ENCODE measurements at places on chromosomes 12 and 14. TPM values are rescaled to one million over a fixed set of nuclear protein-coding genes. Genes with fewer than 3 reads are reported as not detected.

GRCh38 chr12:132151145-132151765 lies 7.0 kb downstream of the NOC4L start:
- no peak overlapping the region for H3K4me3 ChIP-seq
- DNase-seq: no peak
- H3K27ac ChIP-seq: no peak overlapping the region

DNA sequence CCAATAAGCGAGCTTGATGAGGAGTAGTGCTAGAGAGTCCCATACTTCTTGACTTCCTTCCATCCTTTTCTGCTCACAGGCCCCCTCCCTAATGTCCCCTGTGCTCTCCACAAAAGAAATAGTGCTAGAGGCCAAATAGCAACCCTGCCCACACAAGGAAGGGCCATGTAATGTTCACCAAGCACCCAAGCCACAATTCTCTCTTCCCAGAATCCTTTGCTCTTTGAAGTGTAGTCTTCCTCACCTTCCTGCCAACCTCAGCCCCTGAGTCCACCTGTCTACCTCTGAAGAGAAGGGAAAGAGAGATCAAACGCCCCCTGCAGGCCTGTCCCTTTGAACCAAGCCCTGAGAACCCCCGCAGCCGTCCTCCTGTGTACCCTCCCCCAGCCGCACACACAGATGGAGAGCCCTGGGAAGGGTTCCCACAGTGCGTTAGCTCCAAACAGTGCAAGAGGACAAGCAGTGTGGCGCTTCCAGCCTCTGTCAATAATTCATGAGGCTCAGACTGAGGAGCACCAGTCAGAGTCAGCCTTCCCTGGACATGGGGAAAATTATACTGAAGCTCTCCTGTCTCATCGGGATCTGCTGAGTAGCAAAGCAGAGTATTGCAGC lies 1.9 kb upstream of the DHRS4 start:
- H3K4me1 ChIP-seq: peaks cover 25% of the 10 kb centered on the region
- H3K27me3 ChIP-seq: no peaks in the 10 kb centered on the region
- no peak overlapping the region for H3K27ac ChIP-seq
- peaks cover 4% of the 10 kb centered on the region for H3K36me3 ChIP-seq

DNA sequence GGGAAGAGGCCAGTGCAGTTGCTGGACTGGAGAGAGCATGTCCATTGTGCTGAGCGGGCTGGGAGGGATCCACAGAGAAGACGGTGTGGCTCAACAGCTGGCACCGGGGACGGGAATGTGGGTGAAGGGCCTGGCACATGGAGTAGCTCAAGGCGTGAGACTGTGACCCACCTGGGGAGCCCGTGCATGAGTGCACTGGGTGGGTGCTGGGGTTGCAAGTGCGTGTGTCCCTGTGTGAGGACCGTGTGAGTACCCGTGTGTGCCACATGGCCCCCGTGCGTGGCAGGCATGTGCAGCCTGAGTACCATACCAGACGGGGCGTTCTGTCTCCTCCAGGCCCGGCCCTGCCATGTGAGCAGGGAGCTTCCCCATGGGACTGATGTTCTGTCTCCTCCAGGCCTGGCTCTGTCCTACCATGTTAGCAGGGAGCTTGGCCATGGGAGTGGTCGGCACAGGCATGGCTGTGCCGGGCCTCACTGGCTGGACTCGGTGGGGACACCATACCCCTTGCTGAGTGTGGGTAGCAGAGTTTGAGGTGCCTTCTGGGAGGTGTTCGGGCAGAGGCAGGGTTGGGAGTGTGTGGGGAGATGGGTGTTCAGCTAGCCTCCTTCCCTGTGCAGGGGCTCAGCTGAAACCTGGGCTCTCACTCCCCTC lies 234.4 kb downstream of the TMEM121 start:
- H3K4me3 ChIP-seq: no peak overlapping the region
- DNase-seq: no peak
- H3K27ac ChIP-seq: no peak overlapping the region
- H3K36me3 ChIP-seq: no peaks in the 10 kb centered on the region

- no peak for DNase-seq
- H3K27ac ChIP-seq: no peak overlapping the region
- H3K4me3 ChIP-seq: no peak overlapping the region
- no peaks in the 10 kb centered on the region for H3K4me1 ChIP-seq
Measured at GRCh38 chr14:77985211-77985615, 185.0 kb upstream of the NRXN3 start.

Gene COQ6
- 37.1 TPM for total RNA-seq

Gene PTPRR
- not detected for total RNA-seq

Gene EID3
- 14.3 TPM for total RNA-seq

GRCh38 chr12:72433298-72433697 lies 161.1 kb downstream of the TRHDE start:
- H3K36me3 ChIP-seq: no peaks in the 10 kb centered on the region
- H3K4me1 ChIP-seq: no peaks in the 10 kb centered on the region

DNA sequence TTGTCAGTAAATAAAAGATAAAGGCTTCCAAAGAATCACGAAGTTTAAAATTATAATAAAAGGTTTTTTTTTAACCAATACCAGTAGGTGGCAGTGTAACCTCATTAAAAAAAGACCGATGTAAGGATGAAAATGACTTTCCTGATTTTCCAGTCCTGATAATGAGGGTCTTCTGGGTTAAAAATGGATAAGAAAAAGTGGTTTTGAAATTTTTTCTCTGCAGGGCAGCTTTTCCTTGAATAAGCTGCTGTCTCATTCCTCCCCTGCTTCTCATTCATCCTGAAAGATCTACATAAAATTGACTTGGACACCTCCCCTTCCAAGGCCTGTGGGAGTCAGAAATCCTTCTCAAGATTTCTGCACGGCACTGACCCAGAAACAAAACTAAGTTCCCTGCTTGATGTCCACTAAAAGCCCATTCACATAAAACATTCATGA lies 58.9 kb upstream of the FBXO33 start:
- no peak for DNase-seq
- no peak overlapping the region for H3K27ac ChIP-seq
- no peaks in the 10 kb centered on the region for H3K27me3 ChIP-seq
- no peaks in the 10 kb centered on the region for H3K4me1 ChIP-seq

Gene HRK
- total RNA-seq: not detected

- no peaks in the 10 kb centered on the region for H3K4me1 ChIP-seq
- no peak overlapping the region for H3K4me3 ChIP-seq
- H3K27ac ChIP-seq: no peak overlapping the region
Measured at GRCh38 chr12:41903014-41903708, 241.5 kb downstream of the GXYLT1 start.

DNA sequence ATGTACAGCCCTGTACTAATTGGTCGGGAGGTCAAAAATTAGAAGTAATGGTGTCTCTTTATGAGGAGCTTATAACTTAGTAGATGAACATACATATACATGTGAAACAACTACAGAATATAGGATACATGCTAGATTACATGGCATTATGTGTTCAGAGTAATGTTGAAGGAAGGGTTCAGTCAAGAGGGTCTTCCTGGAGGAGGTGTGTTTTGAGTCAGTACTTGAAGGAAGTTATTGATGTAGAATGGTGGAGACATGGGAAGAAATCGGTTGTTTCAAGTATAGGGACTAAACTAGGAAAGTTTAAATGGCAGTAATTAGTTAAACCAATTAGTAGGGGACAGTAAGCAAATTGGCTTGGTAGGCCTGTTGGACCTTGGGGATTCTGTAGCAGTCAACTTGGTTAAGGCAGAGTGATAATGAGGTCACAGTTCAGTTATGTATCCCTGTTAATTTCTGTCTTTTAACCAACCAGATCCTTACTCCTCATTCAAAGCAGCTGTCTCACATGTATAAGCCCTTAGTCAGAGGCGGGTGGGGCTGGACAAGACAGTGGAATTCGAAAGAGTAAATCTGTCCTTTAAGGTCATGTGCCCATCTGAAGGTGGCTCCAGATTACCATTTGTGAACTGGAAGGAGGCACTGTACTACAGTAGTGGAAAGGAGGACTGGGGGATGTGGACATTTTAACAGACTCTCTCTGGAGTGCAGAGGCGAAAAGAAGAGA lies 3.5 kb upstream of the ANKRD52 start:
- H3K27me3 ChIP-seq: no peaks in the 10 kb centered on the region
- no peak overlapping the region for H3K4me3 ChIP-seq
- H3K27ac ChIP-seq: no peak overlapping the region
- H3K36me3 ChIP-seq: peaks cover 4% of the 10 kb centered on the region
- H3K4me1 ChIP-seq: peaks cover 27% of the 10 kb centered on the region

Gene MNAT1
- total RNA-seq: 15.9 TPM

DNA sequence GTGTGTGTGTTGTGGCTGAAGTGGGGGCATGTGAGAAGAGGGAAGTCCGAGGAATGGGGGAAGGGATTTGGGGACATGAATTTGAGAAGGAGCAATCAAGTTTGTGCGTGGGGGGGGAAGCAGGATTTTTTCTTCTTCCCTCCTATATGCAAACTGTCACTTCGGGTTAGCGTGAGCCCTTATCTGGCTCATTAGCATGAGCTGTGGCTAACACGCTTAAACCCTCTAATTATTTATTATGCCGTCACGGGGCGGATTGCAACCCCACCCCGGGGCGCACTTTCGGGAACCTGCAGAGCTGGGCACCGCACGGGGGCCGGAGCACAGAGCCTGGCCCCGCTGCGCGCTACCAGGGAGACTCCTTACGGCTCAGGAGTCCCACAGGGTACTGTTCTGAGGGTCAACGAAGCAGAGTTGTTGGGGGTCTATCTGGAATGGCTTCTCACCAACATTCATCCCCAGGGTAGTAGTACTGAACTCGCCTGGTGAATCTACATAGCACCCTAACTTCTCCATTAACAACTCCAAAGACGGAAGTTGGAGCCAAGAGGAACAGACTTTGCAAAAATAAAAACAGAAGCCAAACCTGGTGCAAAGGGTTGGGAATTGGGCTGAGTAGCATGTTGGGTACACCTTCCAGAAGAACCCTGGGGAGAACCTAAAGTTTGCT lies 6.4 kb upstream of the ASCL1 start:
- DNase-seq: no peak
- no peaks in the 10 kb centered on the region for H3K36me3 ChIP-seq
- no peak overlapping the region for H3K4me3 ChIP-seq
- peaks cover 71% of the 10 kb centered on the region for H3K27me3 ChIP-seq
- H3K4me1 ChIP-seq: no peaks in the 10 kb centered on the region

DNA sequence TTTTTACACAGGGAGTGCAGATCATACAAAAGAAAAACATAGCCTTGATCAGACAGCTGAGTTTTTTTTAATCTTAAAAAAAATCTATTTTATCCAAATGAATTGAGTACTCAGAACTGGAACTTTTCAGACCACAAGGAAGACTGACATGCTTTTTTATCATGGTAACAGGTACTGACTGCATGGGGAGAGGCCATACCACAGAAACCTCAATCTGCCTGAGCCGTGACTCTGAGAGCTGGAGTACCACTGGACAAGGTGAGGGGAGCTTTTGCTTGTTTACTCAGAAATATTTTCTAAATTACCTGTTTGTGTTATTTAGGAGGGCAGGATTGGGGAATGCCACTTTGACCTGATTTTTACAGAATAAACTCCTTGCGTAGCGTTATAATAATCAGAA lies 143.9 kb downstream of the ALX1 start:
- no peaks in the 10 kb centered on the region for H3K27me3 ChIP-seq
- no peak overlapping the region for H3K4me3 ChIP-seq
- no peaks in the 10 kb centered on the region for H3K4me1 ChIP-seq
- no peaks in the 10 kb centered on the region for H3K36me3 ChIP-seq
- H3K27ac ChIP-seq: no peak overlapping the region
- DNase-seq: no peak

Gene ANKRD33
- total RNA-seq: not detected

DNA sequence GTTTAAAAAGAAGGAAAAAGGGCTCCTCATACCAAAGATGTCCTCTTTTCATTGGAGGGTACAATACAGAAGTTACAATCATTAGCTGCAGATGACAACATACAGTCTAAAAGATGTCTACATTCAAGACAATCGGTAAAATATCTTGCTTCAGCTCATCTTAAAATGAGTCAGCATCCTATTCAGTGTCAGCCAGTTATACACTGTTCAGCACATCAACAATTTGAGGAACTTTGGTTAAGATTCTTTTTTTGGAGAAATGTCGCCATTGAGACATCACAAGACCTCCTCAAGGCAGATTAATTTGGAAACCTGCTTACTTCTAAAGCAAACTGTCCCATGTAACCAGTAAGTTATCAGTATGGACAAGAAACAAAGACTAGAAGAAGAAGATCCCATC lies 100.7 kb upstream of the SLC38A4 start:
- no peak overlapping the region for H3K27ac ChIP-seq
- H3K36me3 ChIP-seq: no peaks in the 10 kb centered on the region
- no peaks in the 10 kb centered on the region for H3K4me1 ChIP-seq
- no peak overlapping the region for H3K4me3 ChIP-seq

DNA sequence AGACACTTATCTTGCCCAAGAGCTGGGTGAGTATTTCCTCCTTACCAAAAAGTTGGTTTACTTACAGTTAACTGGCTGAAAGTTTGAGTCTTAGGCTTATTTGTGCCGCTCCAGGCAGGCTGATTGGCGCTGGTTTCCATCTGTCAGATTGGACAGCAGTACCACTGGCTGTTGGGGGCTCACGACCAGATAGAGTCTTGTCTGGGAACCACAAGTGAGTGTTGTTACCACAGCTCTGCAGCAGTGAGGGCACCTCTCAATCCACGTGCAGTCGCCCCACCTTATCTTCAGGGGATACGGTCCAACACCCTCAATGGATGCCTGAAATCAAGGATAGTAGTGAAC lies 58.9 kb downstream of the DDX51 start:
- H3K27me3 ChIP-seq: no peaks in the 10 kb centered on the region
- DNase-seq: no peak
- peaks cover 23% of the 10 kb centered on the region for H3K4me1 ChIP-seq

Gene TMEM63C
- 0.89 TPM for total RNA-seq

- no peaks in the 10 kb centered on the region for H3K27me3 ChIP-seq
- H3K27ac ChIP-seq: no peak overlapping the region
- H3K4me1 ChIP-seq: no peaks in the 10 kb centered on the region
- H3K36me3 ChIP-seq: no peaks in the 10 kb centered on the region
- H3K4me3 ChIP-seq: no peak overlapping the region
Measured at GRCh38 chr12:121872546-121873215, 14.0 kb upstream of the HPD start.

GRCh38 chr14:61388173-61388975 lies 67.0 kb downstream of the PRKCH start:
- peaks cover 72% of the 10 kb centered on the region for H3K4me1 ChIP-seq
- H3K4me3 ChIP-seq: peak overlapping the region; percentile 25
- H3K27ac ChIP-seq: peak overlapping the region; percentile 72
- DNase-seq: no peak
- H3K27me3 ChIP-seq: no peaks in the 10 kb centered on the region

DNA sequence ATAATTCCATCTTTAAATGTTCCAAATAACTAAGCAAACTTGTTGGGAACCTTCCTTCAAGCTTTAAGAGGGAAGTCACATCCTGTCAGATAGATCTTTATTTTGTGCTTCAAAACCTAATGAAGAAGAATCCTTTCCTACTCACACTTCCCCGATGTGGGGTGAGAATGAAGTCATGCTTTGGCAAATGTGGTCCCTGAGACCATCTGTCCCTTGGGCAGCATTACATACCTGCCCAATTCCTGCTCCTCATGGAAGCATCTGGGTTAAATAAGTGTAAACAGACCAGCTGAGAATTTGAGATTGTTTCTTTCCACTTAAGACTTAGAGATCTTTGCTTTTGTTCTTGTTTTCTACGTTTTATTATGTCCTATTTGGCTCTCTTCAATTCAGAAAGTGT lies 606.0 kb upstream of the TMEM132C start:
- no peaks in the 10 kb centered on the region for H3K4me1 ChIP-seq
- DNase-seq: no peak
- no peak overlapping the region for H3K4me3 ChIP-seq
- H3K36me3 ChIP-seq: no peaks in the 10 kb centered on the region
- H3K27ac ChIP-seq: no peak overlapping the region
